PC-3 (cell line): ENCODE measurements at places on chromosomes 2 and 18. TPM values are rescaled to one million over a fixed set of nuclear protein-coding genes. Genes with fewer than 3 reads are reported as not detected.

DNA sequence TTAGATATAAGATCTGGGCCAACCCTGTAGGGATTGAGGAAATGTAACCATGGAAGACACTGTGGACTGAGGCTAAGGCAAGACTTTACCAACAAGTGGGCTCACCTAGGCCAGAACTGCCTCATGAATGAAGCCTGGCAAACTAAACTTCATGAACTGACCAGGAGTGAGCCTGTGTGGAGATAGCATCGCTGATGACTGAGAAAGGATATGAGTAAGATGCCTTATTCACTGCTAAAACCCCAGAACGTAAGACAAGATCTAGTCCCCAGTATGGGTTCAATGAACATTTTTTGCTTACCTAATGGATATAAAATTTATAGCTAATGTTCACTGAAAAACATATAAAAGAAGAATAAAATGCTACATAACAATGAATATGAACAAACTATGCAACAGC, 399.8 kb downstream of the SATB2 start:
- H3K4me1 ChIP-seq: no peaks in the 10 kb centered on the region
- no peak overlapping the region for H3K4me3 ChIP-seq
- DNase-seq: peak; percentile 8
- H3K36me3 ChIP-seq: no peaks in the 10 kb centered on the region
- no peak overlapping the region for H3K27ac ChIP-seq
- H3K27me3 ChIP-seq: 0 out of 2 replicates have a peak, but pooled peaks cover 7% of the 10 kb centered on the region

- H3K36me3 ChIP-seq: peaks cover 14% of the 10 kb centered on the region
- H3K27me3 ChIP-seq: no peaks in the 10 kb centered on the region
- H3K27ac ChIP-seq: peak overlapping the region; percentile 31
- no peak overlapping the region for H3K4me3 ChIP-seq
- DNase-seq: peak; percentile 40
Observed at GRCh38 chr2:160367887-160368286, 125.7 kb downstream of the RBMS1 start.

The KCNG3 gene
- total RNA-seq: 2.3 and 2.4 TPM in 2 replicates

The CDK15 gene
- 2.4 TPM in 1 of 2 replicates, not detected in the other for total RNA-seq

The GAL3ST2 gene
- total RNA-seq: not detected in 2 replicates

The KLHL30 gene
- not detected in 2 replicates for total RNA-seq
